ENCODE measurements at places on chromosomes 16 and 17. TPM values are rescaled to one million over a fixed set of nuclear protein-coding genes. Genes with fewer than 3 reads are reported as not detected.

DOC2A gene
- 1.5 TPM for total RNA-seq

ITGB4 gene
- total RNA-seq, result 31.4 TPM

NHLRC4 gene
- total RNA-seq, result 0.59 TPM

GAST gene
- total RNA-seq, result not detected

ZKSCAN2 gene
- total RNA-seq, result 4.2 TPM

ABCA8 gene
- 119 TPM for total RNA-seq

ADAD2 gene
- 0.39 TPM for total RNA-seq

MT1M gene
- 1.5 TPM for total RNA-seq

QRICH2 gene
- 2.5 TPM for total RNA-seq

KRT14 gene
- total RNA-seq, result 763 TPM

SLC6A4 gene
- 1.8 TPM for total RNA-seq

RAP1GAP2 gene
- total RNA-seq, result 5.1 TPM

SDR42E2 gene
- total RNA-seq, result not detected

NPIPA8 gene
- total RNA-seq, result 16.5 TPM

RAB11FIP4 gene
- 6.7 TPM for total RNA-seq

NBR1 gene
- 80.4 TPM for total RNA-seq

NME2 gene
- 183 TPM for total RNA-seq

CD300E gene
- total RNA-seq, result 1.2 TPM

KRT31 gene
- total RNA-seq, result 52.1 TPM

IRX5 gene
- 13.5 TPM for total RNA-seq

PLXDC1 gene
- 5.4 TPM for total RNA-seq

DYNLRB2 gene
- total RNA-seq, result 0.59 TPM

FAM20A gene
- 4.7 TPM for total RNA-seq

NPW gene
- 2.2 TPM for total RNA-seq

PLA2G10 gene
- not detected for total RNA-seq

TSPOAP1 gene
- 3.9 TPM for total RNA-seq

HOXB13 gene
- total RNA-seq, result not detected
